Stimulated activated CD8-positive, alpha-beta memory T cell treated with anti-CD3 and anti-CD28 coated beads, Interleukin-7, amount 100 ng/mL, for 4 hours (primary cell): ENCODE measurements at places on chromosomes 6 and 20.

DNA sequence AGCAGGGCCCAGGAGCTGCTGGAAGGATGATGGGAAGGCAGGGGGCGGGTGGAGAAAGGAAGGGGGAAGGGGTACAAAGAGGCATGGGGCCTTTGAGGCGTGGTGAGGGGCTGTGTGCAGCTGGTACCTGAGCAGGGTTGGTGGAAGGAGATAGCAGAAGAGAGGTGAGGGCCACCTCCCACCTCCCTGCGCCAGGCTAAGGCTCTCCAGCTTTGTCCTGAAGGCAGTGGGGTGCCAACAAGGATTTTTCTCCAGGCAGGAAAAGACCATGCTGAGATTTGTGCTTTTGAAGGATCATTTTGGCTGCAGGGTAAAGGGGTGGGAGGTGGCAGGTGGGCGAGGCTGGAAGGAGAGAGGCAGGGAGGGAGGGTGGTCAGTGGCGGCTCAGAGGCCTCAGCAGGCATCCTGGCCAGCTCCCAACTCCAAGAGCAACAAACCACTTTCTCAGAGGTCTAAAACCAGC is 40.8 kb downstream of the NOL4L start:
- no peak for DNase-seq

GRCh38 chr20:62378215-62378614 is 8.7 kb upstream of the RPS21 start:
- no peak for DNase-seq

GRCh38 chr6:138428944-138429598 is 25.0 kb downstream of the HEBP2 start:
- DNase-seq = no peak

DNA sequence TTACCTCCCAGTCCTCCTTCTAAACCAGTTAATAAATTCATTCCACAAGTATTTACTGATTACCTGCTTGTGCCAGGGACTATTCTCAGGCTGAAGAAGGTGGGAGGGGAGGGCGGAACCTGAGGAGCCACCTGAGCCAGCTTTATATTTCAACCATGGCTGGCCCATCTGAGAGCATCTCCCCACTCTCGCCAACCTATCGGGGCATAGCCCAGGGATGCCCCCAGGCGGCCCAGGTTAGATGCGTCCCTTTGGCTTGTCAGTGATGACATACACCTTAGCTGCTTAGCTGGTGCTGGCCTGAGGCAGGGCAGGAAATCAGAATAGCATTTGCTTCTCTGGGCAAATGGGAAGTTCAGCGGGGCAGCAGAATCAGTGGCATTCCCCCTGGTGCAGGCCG is 4.9 kb upstream of the AAR2 start:
- DNase-seq = no peak

GRCh38 chr6:47440719-47441118 is 36.9 kb upstream of the CD2AP start:
- DNase-seq = no peak

- no peak for DNase-seq
Measured at GRCh38 chr6:78883651-78884050, 16.3 kb downstream of the IRAK1BP1 start.

DNA sequence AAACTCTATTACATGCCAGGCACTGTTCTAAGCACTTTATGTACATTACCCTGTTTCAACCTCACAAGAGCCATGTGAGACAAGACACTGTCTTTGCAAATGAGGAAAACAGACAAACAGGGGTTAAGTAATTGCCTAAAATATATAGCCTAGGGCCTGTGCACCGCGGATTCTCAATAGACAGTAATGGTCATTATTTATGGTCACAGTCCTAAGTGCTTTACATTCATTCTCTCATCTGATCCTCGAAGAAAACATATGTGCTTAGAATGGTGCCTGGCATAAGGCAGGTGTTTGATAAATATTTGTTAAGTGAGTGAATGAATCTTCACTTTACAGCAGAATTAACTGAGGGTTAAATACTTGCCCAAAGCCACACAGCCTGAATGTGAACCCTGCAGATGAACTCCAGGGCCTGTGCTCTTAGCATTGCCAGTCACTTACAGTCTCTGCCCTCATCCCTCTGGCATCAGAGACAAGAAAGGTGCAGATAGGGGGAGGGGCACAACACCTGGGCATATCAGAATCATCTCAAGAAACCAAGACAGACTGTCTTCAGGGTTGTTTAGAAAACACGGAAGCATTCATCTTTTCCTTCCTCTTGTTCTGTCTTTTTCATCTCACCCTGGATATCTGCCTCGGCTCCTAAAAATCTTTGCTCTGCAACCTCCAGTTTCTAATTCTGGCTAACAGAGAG is 92.8 kb upstream of the SASH1 start:
- DNase-seq = no peak

- no peak for DNase-seq
Measured at GRCh38 chr6:165245701-165246100, 63.7 kb downstream of the C6orf118 start.

DNA sequence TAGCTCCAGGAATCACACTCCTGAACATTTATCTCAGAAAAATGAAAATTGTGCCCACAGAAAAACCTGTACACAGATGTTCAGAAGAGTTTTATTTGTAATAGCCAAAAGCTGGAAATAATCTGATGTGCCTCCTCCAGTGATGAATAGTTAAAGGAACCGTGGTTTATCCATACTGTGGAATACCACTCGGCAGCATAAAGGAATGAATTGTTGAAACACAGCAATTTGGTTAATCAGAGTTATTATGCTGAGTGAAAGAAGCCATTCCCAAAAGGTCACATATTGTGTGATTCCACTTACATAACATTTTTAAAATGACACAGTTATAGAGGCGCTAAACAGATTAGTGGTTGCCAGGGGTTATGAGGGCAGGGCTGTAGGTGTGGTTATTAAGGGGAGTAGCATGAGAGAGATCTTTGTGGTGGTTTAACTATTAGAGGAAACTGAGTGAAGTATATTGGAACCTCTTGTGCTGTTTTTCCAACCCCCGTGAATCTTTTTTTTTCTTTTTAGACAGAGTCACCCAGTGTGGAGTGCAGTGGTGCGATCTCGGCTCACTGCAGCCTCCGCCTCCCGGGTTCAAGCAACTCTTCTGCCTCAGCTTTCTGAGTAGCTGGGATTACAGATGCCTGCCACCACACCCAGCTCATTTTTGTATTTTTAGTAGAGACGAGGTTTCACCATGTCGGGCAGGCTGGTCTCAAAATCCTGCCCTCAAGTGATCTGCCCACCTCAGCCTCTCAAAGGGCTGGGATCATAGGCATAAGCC is 26.2 kb downstream of the PSMF1 start:
- DNase-seq = no peak

DNA sequence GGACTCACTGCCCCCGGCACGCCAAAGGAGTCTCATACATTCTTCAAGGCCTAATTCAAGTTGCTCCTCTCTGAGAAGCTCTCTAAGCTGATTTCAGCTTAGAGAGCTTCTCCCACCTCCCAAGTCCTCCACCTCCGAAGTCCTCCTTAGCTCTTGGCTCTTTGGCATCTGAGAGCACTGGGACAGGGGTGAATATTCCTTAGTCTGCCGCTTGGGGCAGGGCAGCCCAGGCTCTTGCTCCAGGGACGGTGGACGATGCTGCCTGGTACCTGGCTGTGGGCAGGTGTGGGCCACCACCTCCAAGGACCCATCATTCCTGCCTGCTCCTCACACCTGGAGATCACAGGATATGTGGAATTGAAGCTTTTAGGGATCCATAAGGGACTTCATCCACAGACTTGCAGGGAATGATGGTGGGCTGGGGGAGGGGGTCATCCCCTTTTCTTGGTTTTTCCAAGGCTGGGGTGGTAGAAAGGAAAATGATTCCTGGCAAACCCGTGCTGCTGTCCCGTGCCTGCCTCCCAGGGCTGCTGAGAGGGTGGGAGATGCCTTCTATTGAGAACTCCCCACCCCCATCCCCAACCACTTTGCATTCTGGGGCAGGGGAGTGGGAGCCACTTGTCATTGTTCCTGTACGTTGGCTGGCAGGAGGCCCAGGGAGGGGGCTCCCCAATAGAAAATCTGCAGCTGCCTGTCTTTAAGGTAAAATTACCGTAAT is 57.4 kb downstream of the ARHGAP40 start:
- no peak for DNase-seq

- DNase-seq = no peak
Measured at GRCh38 chr20:64159711-64160110, 4.5 kb upstream of the MYT1 start.

DNA sequence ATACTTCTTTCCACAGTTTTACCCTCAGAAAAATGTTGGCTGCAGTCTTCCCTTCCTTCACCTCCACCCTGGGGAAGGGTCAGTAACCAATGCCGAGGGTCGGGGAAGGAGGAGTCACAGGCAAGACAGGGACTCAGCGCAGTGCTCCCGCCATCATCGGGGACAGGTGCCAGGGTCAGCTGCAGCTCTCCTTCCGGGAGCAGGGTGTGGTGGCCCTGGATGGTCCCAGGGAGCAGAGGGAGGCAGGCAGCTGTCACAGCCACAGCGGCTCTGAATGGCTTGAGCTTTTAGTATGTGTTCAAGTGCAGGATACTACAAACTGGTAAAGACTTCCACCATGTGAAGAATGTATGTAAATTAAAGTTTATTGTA is 26.0 kb upstream of the PI16 start:
- no peak for DNase-seq

DNA sequence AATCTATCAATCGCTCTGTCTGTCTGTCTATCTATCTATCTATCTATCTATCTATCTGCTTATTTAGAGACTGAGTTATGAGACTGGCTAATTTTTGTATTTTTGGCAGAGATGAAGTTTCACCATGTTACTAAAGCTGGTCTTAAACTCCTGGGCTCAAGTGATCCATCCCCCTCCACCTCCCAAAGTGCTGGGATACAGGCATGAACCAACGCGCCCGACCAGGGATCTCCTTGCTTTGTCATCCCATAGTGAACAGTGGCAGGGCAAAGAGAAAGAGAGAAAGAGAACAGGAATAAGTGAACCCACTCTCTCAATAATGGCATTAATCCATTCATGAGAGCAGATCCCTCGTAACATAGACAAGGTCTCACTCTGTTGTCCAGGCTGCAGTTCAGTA is 66.4 kb upstream of the DSP start:
- no peak for DNase-seq

GRCh38 chr6:35128496-35128895 is 12.6 kb downstream of the TCP11 start:
- no peak for DNase-seq

DNA sequence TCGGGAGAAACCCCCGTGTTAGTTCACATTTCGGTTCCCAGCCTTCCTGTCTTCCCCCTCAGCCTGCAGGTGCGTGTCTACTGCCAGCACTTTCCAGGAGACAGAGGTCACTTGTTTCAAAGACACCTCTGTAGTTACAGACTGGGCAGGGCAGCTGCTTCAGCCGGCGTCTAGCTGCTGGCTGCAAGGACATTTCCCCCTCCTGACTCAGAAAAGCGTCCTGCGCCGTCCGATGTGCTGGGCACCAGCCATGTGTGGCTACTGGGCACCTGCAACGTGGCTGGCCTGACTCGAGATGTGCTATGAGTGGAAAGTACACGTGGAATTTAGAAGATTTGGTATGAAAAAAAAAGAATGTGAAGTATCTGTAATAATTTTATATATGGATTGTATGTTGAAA is 37.6 kb downstream of the RRBP1 start:
- no peak for DNase-seq

- DNase-seq = no peak
Measured at GRCh38 chr20:555976-556385, 12.4 kb upstream of the CSNK2A1 start.

DNA sequence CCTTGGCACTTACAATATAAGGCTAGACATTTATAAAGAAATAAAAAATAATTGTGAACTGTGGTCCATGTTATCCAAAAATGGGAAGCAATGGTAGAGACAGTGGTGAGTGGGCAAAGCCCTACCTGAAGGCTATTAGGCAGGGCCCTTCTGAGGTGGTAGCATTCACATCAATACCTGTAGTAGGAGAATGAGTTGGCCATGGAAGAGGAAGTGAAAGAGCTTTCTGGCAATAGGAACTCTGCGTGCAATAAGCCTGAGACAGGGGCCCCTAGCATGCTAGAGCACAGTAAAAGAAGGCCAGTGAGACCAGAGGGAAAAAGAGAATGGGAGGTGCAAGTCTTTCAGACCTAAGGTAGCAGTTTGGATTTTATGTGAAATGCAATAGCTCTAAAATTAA is 754.5 kb downstream of the PTPRT start:
- no peak for DNase-seq

DNA sequence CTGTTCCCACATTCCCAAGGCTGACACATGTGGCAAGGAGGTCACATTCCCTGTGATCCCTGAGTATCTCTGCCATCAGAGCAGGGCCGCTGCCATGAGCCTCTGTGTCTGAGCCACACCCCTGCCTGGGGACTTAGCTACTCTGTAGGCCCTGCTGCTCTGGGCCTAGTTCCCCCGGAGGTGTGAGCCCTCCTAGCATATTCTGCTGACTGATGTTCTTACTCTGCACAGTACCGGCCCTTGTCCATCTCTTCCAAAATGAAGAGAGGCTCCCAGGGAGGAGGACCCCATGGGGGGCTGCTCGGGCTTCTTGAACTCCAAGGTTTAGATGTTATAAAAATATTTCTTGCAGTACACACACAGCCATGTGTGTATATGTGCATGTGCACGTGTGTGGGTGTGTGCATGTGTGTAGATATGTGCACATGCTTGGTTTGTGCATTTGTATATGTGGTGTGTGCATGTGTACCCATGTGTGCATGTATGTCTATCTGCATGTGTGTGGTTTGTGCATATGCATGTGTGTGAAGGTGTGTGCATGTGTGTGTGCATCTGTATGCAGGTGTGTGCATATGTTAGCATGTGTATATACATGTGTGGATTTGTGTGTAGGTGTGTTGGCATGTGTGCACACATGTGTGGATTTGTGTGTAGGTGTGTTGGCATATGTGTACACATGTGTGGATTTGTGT is 101.2 kb downstream of the ERMARD start:
- DNase-seq = no peak

DNA sequence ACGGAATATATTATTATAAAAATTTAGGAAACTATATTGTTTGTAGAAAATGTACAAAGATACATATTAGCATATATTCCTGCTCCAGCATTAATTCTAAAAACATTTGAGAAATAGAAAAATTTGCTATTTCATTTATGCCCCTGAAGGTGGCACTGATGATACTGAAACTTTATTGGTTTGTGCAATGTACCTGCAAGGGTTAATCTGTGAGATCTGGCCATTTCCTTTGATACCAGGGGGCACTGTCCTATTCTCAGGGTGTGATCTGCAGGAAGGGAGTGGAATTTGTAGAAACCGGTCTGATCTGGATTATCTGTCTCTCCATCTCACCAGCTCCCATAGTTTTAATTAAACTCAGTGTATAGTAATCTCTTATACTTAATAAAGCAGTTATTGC is 625.1 kb upstream of the IMPG1 start:
- DNase-seq = no peak

DNA sequence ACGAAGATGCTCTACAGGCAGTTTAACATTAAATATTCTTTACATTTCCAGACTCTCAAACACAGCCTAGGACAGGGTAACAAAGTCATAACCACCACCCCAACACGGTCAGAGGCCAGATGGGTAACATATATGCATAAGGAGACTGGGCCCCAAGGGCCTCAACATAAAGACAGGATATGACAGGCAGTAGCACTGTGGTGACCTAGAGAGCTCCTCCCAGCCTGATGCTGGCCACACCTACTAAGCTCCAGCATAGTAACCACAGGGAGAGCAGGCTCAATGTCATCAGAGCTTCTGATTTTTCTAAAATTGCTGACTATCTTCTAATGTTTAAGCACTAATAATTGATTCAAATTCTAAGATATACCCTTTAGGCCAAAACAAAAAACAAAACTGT is 21.7 kb downstream of the SMLR1 start:
- no peak for DNase-seq
